Lung (tissue), 17 donors: ENCODE measurements at places on chromosomes 1 and 21. TPM values are rescaled to one million over a fixed set of nuclear protein-coding genes. Genes with fewer than 3 reads are reported as not detected.

The RXRG gene
- polyA plus RNA-seq: 1.8 TPM

The IGSF8 gene
- 25.8 TPM for polyA plus RNA-seq

The DNALI1 gene
- polyA plus RNA-seq: 17.8 TPM

The FMO2 gene
- 78.2 TPM for polyA plus RNA-seq

The MPL gene
- polyA plus RNA-seq: 0.23 TPM
